ENCODE measurements at places on chromosomes 7 and 10.

- no peak for DNase-seq
These were observed 74.9 kb downstream of the NUDCD3 start for GRCh38 chr7:44415510-44415909.

- peak; percentile 14 for DNase-seq
These were observed 983 bp downstream of the FZD8 start for GRCh38 chr10:35640951-35641675.

GRCh38 chr7:54883576-54883975, 124.6 kb upstream of the SEC61G start:
- DNase-seq = no peak

DNA sequence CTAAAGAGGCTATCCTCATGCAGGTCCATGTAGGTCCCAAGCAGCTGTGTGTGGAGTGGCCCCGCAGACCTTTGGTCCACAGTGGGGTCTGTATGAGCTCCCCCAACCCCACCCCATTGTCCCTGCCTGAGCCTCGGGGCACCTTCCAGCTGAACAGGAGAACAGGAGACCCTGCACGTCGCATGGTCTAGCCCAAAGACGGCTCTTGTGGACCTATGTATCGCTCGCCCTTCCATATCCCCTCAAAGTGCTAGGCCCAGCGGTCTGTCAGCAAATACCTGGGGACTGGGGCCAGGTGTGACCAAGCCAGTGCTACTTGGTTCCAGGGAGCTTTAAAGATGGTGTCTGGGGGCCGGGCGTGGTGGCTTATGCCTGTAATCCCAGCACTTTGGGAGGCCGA, 43.0 kb downstream of the OAT start:
- no peak for DNase-seq

DNA sequence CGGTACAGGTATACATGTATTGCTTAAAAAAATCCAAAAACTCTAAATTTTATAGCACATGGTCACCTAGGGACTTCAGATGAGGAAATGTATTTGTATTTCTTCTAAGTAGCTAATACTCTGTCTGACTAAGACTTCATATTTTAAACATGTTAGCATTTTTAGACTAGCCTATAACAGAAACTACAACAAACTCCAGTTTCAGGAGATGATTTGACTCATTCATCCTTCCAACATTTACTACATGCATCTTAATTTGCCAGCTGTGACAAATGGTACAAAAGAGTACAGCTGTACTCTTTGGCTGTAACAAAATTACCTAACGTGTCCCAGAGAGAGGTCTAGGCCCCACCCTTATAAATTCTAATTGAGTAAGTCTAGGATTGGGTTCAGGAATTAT, 22.2 kb downstream of the TMEM209 start:
- no peak for DNase-seq

GRCh38 chr10:30500534-30500933, 66.5 kb downstream of the MAP3K8 start:
- DNase-seq = no peak

- DNase-seq = no peak
These were observed 194.4 kb downstream of the CXCL12 start for GRCh38 chr10:44190541-44190940.

- DNase-seq = peak; percentile 12
These were observed 644 bp downstream of the SORBS1 start for GRCh38 chr10:95560278-95561176.

- no peak for DNase-seq
These were observed 52.3 kb downstream of the TPST1 start for GRCh38 chr7:66257481-66257880.

- no peak for DNase-seq
These were observed 57.0 kb upstream of the CC2D2B start for GRCh38 chr10:95850791-95851190.

GRCh38 chr10:49134327-49134726, 506 bp upstream of the FAM170B start:
- DNase-seq = no peak

GRCh38 chr7:141221007-141221612, 147.2 kb downstream of the TMEM178B start:
- no peak for DNase-seq

DNA sequence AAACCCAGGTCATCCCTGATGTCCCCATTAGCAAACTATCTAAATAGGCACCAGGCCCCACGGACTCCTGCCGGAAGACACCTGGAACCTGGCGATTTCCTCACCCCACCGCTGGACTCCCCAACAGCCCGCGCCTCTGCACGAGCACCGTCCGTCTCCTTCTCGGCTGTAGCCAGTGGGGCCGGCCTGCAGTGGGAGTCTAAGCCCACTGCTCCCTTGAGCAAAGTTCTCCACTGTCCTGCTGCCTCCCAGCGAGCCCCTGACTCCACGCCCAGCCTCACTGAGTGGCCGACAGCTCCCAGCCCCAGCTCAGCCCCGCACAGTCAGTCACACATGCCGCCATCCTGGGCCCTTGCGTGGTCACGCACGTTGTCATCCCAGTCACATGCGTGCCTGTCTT, 211.3 kb upstream of the PPP2R2D start:
- DNase-seq = no peak

DNA sequence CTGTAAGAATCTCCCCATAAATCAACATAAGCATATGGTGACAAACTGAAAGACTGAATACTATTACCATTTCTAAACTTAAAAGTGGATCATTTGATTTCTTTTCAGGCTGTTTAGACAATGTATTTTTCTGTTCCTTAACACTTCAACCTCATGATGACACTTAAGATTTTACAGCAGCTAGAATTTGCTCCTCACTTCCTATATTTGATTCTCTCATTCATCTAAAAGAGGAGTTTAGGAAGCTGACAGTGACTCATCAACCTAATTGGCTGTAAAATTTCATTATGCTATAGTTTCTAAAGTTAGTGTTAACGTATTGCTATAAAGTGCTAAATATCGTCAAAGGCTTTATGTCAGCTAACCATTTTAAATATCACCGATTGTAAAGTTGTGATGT, 478.7 kb downstream of the GRM8 start:
- DNase-seq = no peak

GRCh38 chr7:66321283-66321682, 116.1 kb downstream of the TPST1 start:
- no peak for DNase-seq

DNA sequence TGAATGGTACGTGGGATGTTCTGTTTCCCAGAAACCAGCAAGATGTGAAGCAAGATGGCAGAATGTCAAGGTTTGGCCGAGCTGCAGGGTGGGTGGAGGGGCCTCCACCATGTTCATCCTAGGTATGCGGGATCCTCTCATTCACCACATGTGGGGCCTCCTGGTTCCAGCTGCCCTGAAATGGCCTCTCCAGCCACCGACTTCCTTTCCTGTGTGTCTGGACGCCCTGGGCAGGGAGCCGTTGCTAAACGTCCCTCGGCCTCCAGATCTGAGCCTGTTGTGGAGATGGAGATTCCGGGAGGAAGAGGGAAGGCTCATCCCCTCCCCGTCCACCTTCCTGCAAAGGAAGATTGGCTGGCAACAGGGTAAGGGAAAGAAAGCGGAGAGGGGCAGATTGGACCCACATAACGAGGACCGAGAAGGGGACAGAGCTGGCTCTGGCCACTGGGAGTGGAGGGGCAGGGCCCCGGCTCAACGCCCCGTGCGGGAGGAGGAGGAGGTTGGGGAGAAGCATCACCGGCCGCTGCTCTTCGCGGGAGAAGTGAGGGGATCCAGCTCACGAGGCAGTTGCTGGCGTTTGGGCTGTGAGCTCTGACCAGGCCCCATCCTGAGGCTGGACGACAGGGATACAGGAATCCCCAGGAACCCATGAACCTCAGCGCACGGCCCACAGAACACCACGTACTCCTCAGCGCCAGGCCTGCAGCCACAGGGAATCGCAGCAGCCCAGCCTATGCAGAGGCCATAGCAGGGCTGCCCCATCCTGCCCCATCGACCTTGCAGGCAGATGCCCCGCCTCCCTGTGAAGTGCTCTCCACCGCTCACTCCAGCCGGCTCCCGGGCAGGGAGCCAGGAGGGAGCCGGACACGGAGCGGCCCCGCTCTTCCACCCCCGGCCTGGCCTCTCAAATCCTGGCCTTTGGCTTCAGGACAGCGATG, 98.3 kb downstream of the FOXL3 start:
- DNase-seq = no peak

- no peak for DNase-seq
These were observed 24.0 kb downstream of the SEPTIN14 start for GRCh38 chr7:55838595-55838994.
